ENCODE measurements at places on chromosomes 7 and 10.

DNA sequence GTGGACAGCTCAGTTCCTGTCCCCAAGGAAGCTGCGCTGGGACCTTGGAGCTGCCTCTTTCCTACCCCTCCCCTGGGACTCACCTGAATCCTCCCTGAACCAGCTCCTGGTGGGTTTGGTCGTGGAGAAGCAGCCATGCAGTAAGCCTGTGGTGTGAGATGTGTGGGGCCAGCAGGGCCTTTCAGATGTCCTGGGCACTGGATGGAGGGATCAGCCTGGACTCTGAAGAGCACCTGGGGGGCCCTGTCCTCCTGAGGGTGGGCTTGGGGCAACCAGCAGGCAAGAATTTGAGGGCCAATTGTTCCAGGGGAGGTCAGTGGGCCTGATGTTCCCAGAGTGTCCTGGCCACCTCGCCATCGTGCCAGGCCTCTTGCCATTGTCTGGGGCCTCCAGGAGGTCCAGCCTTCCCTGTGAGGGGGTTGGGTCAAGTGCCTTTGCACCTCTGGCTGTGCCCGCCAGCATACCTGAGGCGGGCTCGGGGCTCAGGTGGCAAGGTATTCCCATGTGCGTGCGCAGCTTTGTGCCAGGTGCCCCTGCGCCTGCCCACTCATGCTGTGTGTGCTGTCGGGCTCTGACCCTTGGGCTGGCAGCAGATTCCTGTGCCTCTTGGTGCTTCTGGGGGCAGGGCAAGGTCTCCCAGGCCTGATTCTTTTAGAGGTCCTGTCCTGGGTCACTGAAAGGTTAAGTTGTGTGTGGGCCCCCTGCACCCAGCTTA is 7.3 kb downstream of the TRIM8 start:
- no peak for DNase-seq

DNA sequence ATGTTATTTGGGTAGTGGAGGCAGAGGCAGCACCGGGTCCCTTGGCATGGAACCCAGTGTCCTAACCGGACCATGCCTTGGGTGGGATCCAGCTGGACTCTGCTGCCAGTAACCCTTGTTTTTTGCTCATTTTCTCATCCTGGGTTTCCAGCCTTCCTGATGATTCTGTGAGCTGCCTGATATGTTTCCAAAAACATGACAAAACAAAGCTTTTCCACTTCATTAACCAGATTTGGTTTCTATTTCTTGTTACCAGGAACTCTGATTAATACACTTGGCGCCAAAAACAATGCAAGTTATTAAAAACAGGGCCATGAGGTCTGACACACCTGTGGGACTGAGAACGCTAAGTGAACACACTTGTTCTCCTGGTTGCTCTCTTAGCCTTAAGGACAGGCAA is 32.8 kb upstream of the DLG5 start:
- no peak for DNase-seq

GRCh38 chr7:159030490-159031134 is 114.1 kb downstream of the VIPR2 start:
- no peak for DNase-seq

GRCh38 chr10:122702275-122702674 is 2.6 kb upstream of the C10orf120 start:
- DNase-seq, result no peak

DNA sequence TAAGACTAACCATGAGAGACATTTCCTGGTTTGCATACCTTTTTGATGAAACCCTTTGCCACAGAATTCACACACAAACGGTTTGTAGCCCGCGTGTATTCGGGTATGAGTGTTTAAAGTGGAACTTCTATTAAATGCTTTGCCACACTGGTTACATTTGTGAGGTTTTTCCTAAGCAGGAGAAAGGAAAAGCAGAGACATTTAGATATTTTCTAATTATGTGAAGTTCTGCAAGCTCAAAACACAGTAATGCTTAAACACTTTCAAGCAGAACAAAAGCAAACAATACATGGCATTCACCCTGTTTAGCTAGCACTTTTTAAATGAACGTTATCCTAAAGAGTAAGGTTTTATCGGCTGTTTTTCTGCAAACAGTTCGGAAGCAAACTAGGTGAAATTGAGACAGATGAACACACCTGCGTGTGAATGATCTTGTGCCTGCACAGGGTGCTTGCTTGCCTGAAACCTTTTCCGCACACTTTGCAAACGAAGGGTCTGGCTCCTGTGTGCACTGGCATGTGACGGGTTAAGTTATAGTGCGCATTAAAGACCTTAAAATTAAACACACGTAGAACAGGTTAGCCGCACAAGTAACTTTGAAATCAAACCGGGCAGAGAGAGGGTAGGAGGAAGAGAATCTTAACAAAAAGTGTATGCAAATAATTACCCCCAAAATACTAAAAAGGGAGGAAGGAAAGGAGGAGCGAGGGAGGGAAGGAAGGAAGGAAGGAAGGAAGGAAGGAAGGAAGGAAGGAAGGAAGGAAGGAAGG is 1.6 kb downstream of the FEZF1 start:
- DNase-seq, result no peak
